ENCODE measurements at places on chromosomes 5 and 9. TPM values are rescaled to one million over a fixed set of nuclear protein-coding genes. Genes with fewer than 3 reads are reported as not detected.

SLC1A3 gene
- total RNA-seq: 0.05 TPM

ROPN1L gene
- total RNA-seq: 2.3 TPM

PCDHA1 gene
- 0.14 TPM for total RNA-seq

ISOC1 gene
- 15.8 TPM for total RNA-seq

TMEM141 gene
- 79.9 TPM for total RNA-seq

CCIN gene
- not detected for total RNA-seq

APBA1 gene
- 0.28 TPM for total RNA-seq

OGN gene
- not detected for total RNA-seq

CCL19 gene
- not detected for total RNA-seq

HSPA9 gene
- 309 TPM for total RNA-seq

PCDHB5 gene
- total RNA-seq: 1.3 TPM

PHF24 gene
- 0.09 TPM for total RNA-seq

TTF1 gene
- total RNA-seq: 13.4 TPM

NR3C1 gene
- 24.7 TPM for total RNA-seq

PCBD2 gene
- 10.8 TPM for total RNA-seq

BTNL3 gene
- total RNA-seq: not detected

TRPM6 gene
- total RNA-seq: 1.7 TPM

DRD1 gene
- total RNA-seq: 0.05 TPM

DAP gene
- total RNA-seq: 57.4 TPM

LCN10 gene
- total RNA-seq: 0.14 TPM

ISL1 gene
- not detected for total RNA-seq

MORN5 gene
- not detected for total RNA-seq

PCDHB8 gene
- total RNA-seq: 0.28 TPM

ITGA2 gene
- total RNA-seq: 10.3 TPM

ORM2 gene
- not detected for total RNA-seq

FOXD4L4 gene
- 0.13 TPM for total RNA-seq

CDC20B gene
- total RNA-seq: 0.07 TPM

PKD2L2 gene
- total RNA-seq: not detected

SPATA31C1 gene
- total RNA-seq: not detected

DMRT3 gene
- total RNA-seq: not detected

EQTN gene
- not detected for total RNA-seq

BTF3 gene
- 1,061 TPM for total RNA-seq

MYOZ3 gene
- 0.06 TPM for total RNA-seq

SPINK13 gene
- total RNA-seq: 0.38 TPM

LCN9 gene
- total RNA-seq: not detected

GRIN1 gene
- total RNA-seq: 0.11 TPM

LECT2 gene
- total RNA-seq: not detected

DCP2 gene
- 9.8 TPM for total RNA-seq

LPAR1 gene
- 22.1 TPM for total RNA-seq

FAM81B gene
- not detected for total RNA-seq

ACTBL2 gene
- not detected for total RNA-seq

KCTD16 gene
- 0.01 TPM for total RNA-seq

CXCL14 gene
- total RNA-seq: 0.27 TPM

ASB6 gene
- 23.1 TPM for total RNA-seq

MTRR gene
- total RNA-seq: 26.5 TPM

GRM6 gene
- not detected for total RNA-seq

SNCB gene
- 0.95 TPM for total RNA-seq

TAF1L gene
- total RNA-seq: not detected

DND1 gene
- total RNA-seq: 0.60 TPM

SOHLH1 gene
- total RNA-seq: 0.05 TPM
